Subcutaneous adipose tissue (tissue), 4 donors: ENCODE measurements at places on chromosomes 11 and 22. TPM values are rescaled to one million over a fixed set of nuclear protein-coding genes. Genes with fewer than 3 reads are reported as not detected.

MRGPRF gene
- 9.5 TPM for total RNA-seq

PAMR1 gene
- 15.6 TPM for total RNA-seq

FOLR2 gene
- total RNA-seq = 139 TPM

C11orf97 gene
- total RNA-seq = not detected

FOXRED2 gene
- 4.6 TPM for total RNA-seq

PATE4 gene
- total RNA-seq = not detected

OR4D11 gene
- total RNA-seq = not detected
